ENCODE measurements at places on chromosomes 5 and 9.

GRCh38 chr5:8961956-8962355 lies 583.9 kb downstream of the SEMA5A start:
- DNase-seq = peak; percentile 36

- no peak for DNase-seq
Measured at GRCh38 chr5:171957591-171958251, 48.7 kb downstream of the FBXW11 start.

DNA sequence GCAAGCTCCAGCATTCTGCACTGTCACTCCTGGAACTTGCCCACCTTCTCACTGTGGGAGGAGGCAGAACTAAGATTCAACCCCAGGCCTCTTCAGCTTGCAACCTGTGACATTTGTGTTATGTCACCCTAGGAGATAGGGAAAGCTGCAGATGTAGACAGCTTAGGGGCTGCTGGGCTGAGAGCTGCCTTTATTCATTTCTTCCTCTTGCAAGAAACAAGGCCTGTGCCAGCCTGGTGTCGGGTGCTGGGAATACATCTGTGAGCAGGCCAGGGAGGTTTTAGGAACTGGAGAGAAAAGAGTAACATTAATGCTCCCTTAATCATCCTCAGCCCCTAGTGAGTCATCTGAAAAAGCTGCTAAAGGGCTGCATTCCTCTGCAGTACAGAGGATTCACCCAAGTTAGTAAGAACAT lies 101.8 kb downstream of the FGF18 start:
- DNase-seq = peak; percentile 88

DNA sequence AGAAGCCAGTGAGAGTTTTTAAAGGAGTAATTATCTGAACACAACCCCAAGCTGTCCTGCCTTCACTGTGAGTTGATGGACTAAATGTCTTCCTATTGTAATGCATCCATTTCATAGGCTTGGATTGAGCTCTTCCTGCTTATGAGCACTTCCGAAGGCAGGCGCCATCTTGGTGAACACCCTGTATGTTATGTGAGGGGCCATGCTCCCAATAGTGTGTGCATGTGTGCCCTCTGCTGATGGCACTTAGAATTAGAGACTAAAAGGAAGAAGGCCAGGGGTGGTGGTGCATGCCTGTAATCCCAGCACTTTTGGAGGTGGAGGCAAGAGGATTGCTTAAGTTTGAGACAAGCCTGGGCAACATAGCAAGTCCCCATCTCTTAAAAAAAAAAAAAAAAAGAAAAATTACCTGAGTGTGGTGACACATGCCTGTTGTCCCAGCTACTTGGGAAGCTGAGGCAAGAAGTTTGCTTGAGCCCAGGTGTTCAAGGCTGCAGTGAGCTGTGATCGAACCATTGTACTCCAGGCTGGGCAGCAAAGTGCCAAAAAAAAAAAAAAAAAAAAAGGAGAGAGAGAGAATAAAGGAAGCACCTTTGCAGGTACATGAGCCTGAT lies 65.0 kb downstream of the C9orf152 start:
- DNase-seq = no peak

GRCh38 chr5:147743678-147744374 lies 38.7 kb downstream of the JAKMIP2 start:
- no peak for DNase-seq

DNA sequence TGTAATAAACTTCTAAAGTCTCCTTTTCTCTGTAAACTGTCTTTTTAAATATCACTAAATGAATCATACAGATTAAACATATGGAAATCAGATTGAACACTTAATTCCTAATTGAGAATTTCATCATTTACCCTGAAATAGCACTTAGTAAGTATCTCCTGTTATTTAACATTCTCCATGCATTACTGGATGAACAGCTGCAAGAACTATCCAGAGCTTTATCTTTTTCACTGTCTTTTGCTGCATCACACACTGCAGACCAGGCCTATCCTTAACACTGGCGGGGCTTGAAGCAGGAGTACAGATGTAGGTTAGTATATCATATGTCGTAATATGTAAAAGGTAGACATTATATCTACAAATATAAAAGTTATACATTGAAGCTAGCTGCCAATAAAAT lies 108.7 kb upstream of the EFNA5 start:
- DNase-seq = no peak

DNA sequence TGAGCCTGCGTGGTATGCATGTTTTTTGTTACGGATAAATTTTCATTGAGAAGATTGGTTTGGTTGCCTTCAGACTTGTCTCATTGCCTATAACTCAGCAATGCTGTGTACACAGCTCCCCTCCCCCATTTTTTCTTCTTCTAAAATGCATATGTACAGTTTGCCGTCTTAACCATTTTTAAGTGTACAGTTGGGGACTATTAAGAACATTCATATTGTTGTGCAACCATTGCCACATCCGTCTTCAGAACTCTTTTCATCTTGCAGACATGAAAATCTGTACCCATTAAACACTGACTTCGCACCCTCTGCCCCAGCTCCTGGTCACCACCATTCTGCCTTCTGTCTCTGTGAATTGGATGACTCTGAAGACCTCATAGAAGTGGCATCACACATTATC lies 6.2 kb downstream of the EXOC3 start:
- DNase-seq = no peak
